GM10248 (cell line): ENCODE measurements at places on chromosomes 5 and 9.

DNA sequence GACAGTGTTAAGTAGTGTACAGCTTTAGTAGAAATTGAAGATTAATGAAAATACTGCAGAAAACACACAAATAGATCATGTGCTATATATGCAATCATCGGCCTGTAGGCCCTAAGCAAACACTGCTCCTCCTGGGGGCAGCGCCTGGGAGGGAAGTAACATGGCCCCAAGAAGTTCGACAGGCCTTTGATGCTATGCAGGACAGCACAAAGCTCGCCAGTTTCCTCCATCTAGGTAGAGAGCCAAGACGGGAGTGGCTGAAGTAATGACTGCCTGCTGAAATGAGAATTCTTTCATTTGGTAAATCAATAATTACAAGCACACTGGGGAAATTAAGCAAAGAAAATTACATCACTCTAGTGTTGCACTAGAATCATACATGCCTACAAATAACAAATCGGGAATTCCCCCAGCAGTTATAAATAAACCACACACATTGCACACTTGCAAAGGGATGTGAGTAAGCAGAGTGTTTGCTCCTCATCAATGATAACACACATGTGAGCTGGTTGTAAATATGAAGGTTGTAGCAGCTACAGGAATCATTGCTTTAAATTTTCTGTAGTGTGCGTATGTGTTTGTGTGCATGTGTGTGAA is 219.9 kb upstream of the NFIL3 start:
- DNase-seq, result no peak

DNA sequence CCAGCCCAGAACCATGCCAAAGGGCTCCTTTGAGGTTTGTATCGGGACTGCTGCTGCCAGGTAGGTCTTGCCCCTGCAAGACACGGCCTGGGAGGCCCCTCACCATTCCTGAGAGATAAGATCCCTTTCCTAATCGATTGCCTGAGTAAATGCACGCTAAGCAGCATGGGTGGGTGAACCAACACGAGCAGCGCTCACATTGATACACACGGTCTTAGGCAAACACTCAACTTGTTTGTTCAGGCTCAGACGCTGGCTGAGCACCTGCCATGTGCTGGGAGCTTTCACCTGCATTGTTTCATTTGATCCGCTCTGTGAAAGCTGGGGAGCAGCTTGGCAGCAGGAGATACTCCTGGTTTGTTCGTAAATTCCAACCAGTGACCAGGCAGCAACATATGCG is 76.9 kb upstream of the NEURL1B start:
- DNase-seq, result no peak

GRCh38 chr5:156543348-156544145 is 216.6 kb downstream of the SGCD start:
- DNase-seq, result no peak

GRCh38 chr9:83721509-83721908 is 13.8 kb upstream of the UBQLN1 start:
- DNase-seq, result no peak

DNA sequence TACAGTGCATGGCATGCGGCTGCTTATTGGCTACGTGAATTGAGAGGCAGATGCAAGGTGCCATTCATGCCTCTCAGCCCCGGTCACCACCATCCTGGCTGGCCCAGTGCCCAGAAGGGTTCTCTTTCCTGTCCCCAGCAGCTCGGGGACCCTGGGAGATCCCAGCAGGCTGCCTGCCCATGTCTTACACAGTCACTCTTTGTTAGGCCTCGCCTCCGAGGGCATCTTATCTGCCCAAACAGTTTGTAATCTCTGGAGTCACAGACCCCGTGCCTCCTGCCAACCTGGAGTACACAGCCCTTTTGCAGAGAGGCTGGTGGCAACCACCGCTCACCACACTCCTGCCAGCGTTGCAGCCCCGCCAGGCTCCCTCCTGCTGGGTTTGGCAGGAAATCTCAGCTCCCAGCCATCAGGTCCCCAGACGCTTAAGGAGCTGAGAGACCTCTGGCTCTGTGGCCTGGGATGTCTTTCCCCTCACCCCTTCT is 7.0 kb upstream of the AK1 start:
- DNase-seq, result no peak

DNA sequence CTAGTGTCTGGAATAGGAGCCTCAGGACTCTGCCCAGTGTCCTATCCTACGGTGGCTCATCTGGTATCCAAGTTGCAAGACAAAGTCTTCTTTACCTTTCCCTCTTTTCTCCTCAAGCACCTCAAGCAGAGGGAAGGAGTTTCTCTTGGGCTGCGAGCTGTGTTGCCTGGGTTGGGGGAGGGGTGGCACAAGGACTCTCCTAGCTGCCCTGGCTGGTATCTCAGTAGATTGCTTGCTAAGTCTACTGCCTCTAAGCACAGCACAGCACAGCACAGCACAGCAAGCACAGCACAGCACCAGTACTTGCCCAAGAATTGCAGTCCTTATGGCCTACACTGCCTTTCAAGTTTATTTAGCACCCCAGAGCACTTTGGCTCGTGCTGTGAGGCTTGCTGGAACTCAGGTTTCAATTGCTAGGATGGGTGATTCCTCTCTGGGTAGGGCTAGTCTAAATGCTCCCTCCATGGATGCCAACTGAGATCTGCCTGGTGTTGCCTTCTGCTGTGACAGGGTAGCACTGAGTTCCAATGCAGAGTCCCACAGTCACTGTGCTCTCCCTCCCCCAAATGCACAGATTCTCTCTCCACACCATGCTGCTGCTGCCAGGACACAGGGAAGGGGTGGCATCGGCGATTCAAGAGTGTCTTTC is 213.1 kb upstream of the POU5F2 start:
- no peak for DNase-seq

- DNase-seq, result no peak
Observed at GRCh38 chr9:3331801-3332200, 194.0 kb downstream of the RFX3 start.

DNA sequence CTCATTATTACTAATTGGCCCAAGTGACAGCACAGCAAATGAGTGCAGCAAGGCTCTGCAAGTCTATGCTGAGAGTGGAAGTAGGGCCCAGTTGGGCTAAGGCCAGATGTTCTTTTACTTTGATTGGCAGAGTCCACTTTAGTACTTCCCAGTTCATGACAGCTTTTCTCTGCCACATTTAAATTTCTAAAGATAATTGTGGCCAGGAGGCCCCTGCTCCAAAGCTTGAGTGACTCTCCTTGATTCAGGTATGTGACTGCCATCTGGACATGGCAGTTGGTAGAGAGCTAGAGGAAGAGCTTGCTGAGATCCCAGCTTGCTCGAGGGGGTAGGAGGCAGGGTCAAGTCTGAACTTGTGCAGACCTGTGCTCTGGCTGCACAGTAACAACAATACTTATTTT is 154.1 kb downstream of the CARTPT start:
- DNase-seq, result no peak

- DNase-seq, result no peak
Observed at GRCh38 chr9:68797116-68797515, 92.1 kb downstream of the PIP5K1B start.

DNA sequence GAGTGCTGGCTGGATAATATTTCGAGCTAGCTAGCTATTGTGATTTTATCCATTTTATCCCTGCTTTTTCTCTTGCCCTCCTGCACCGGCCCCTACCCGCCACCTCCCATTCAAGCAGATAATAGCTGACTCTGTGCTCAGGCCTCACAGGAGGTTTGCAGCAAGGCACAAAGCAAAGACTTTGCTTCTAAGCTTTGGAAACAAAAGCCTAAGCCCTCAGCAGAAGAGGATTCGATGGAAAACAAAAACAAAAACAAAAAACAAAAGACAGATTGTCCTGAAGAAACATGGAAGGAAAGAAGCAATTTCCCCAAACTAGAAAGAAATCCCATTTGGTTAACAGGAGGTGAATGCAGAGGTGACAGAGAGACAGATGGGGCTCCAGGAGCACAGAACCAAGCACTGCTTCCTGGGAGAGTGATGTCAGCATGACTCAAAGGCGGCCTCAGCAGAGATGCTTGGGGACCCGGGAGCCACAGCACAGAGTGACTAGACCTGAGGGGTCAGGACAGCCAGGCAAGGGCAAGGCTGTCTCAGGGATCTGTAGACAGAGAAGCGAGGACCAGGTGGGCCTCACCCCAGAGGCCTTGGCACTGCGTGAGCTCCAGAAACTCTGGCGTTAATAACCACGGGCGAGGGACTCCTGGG is 28.4 kb downstream of the MTX3 start:
- no peak for DNase-seq

- no peak for DNase-seq
Observed at GRCh38 chr5:78504704-78505677, 143.6 kb downstream of the LHFPL2 start.

- DNase-seq, result no peak
Observed at GRCh38 chr5:67577424-67577823, 380.8 kb upstream of the CD180 start.

GRCh38 chr5:146947181-146947941 is 68.8 kb upstream of the PPP2R2B start:
- no peak for DNase-seq

DNA sequence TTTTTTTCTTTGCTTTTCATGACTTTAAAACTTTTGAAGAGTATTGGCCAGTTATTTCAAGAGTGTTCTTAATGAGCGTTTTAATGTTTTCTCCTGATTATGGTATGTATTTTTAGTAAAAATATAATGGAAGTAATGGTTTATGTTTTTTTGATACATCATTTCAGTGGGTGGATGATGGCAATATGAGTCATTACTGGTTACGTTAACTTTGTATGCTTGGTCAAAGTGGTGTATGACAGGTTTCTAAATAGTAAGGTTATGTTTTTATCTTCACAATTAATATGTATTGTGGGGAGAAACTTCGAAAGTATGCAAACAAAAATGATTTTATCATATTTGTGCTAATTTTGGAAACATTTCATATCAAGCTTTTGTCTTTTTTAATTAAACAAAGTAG is 176.7 kb upstream of the PRDM9 start:
- no peak for DNase-seq

GRCh38 chr5:139650689-139651042 is 2.5 kb downstream of the CXXC5 start:
- no peak for DNase-seq

GRCh38 chr5:1535646-1536045 is 11.9 kb upstream of the LPCAT1 start:
- no peak for DNase-seq

GRCh38 chr5:167998148-167998767 is 293.2 kb upstream of the WWC1 start:
- DNase-seq, result no peak

GRCh38 chr5:173689737-173690360 is 73.4 kb upstream of the BOD1 start:
- DNase-seq, result peak; percentile 59

- no peak for DNase-seq
Observed at GRCh38 chr9:88995200-88995577, 3.9 kb downstream of the S1PR3 start.
